ENCODE measurements at places on chromosomes 5 and 9.

GRCh38 chr5:10162468-10162867, 87.2 kb downstream of the ATPSCKMT start:
- DNase-seq = no peak

GRCh38 chr5:34666392-34667080, 10.4 kb downstream of the RAI14 start:
- DNase-seq = no peak

DNA sequence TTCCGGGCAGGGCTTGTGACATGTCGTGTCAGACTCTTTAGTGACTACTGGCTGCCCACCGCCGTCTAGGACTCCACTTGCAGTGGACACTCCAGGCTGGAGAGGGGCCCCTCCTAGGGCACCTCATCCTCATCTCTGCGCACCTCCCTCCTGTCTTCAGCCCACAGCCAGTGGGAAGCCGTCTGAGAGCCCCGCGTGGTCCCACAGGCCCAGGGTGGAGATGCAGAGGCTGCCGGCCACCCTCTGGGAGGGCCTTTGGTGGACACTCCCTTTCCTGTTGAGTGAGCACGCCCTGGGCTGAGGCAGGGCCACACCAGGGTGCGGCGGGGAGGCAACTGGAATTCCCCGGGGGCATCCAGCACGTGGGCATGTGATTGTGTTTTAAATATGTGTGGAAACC, 80.5 kb downstream of the IRX2 start:
- DNase-seq = no peak

DNA sequence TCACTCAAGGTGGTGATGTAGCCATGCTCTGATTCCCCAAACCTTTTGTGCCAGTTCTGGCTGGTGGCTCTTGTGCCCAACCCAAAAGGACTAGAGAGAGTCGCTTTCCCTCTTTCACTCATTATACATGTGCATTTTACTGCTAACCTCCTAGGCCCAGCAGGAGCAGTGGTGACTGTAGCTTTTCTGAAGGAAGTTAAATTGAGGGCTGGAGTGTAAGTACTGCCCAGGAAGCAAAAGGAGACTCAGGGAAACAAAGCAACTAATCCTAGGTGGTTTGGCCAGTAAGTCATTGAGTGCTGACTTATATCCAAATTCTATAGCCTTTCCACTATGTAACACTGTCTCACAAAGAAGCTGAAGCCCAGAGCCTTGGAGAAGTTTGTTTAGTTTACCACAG, 194.4 kb upstream of the ZNF462 start:
- DNase-seq = no peak

DNA sequence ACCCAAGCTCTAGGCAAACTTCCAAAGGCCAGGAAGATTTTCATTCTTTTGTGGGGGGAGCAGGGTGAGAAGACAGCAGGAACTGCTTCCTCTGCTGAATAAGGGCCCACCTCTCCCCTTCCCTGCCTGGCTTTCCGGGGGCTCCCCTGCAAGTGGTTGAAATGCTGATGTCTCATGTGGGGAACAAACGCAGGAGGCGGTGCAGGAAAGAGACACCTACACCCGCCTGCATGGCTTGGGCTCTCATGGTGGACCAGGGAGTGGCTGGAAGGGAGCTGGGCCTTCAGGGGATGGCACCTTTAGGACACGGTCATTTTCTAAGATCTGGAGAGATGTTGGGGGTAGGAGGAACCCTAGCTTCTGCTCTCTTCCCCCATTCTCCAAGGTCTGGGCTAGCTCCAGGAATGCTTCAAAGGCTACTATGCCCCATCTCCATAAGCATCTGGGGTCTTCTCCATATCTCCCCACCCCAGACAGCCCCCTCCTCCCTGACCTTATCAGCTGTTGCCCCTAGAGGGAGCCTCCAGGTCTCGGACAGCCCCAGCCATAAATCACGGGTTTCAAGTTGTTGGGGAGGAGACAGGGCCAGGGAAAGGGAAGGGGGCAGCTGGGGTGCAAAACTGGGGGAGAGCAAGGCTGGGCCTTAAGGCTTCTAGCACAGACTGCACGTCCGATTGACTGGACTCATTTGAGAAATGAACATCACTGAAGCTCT, 76.6 kb downstream of the PSD2 start:
- no peak for DNase-seq

- DNase-seq = no peak
These were observed 71.8 kb upstream of the CLINT1 start for GRCh38 chr5:157930710-157931109.

DNA sequence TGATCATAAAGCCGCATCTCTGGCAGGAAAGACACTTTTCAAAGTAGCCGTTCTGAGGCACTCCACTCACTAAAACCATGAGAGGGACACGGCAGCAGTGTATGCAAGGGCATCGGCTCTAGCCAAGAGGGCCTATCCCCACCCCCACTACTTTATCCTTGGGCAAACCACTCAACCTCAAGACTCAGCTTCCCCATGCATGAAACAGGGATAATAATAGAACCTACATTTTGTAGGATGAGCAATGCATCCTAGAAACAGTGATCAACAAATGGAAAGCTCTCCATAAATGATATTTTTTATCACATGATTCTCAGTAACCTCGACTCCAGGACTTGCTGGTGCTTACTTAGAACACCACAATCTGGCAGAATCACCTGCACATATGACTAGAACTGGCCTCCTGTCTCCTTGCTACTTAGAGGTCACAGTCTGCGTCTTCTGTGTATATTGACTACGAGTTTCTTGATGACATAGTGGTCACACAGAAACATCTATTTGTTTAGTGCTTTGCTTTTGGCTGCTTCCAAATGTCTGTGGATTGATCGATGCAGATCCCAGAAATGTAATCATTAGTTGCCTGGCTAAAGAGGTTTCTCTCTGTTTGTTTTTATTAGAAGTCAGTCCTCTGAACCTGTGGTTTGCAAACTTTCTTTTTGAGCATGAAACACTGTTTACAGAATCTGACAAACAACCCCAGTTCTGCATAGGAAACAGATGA, 102.1 kb downstream of the LHFPL2 start:
- DNase-seq = no peak

DNA sequence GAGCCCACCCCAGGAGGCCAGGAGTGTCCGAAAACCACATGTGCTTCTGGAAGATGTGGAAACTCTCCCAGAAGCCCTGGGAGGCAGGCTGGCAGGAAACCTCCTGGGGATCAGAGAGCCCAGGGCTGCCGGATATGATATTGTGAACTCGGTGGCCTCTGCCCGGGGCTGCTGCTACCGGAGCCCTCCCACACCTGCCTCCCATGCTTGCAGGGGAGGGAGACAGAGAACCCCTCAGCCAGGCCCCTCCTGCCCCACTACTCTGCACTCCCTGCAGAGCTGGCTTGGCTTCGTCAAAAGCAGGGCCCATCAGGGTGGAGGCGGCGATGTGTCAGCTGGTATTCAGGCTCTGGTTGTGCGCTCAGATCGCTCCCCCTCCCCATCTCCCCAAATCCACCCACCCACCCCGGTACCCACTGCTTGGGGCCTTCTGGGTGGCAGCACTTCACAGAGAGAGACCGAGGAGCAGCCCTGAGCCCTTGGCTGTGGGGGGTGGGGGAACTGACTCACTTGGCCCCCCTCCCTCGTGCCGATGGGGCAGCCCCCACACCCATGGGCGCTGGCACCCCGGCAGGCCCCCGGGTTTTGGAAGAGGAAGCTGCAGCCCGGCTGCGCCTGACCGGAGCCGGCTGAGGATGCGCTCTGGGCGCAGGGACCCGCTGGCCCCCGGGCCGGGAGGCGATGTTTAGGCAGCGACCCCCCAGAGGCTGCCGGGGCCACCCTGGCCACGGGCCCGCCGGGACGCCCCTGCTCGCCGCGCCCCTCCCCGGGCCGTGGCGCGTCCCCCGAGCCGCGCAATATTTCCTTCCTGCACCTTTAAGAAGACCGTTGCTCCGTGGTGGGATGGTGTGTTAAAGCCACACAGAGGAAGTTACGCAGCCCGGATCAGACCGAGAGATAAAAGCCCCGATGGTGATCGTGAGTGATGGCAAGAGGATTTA, 786 bp upstream of the NTNG2 start:
- DNase-seq = peak; percentile 29

- DNase-seq = no peak
These were observed 72.7 kb upstream of the SPATA31D4 start for GRCh38 chr9:81855538-81855937.

DNA sequence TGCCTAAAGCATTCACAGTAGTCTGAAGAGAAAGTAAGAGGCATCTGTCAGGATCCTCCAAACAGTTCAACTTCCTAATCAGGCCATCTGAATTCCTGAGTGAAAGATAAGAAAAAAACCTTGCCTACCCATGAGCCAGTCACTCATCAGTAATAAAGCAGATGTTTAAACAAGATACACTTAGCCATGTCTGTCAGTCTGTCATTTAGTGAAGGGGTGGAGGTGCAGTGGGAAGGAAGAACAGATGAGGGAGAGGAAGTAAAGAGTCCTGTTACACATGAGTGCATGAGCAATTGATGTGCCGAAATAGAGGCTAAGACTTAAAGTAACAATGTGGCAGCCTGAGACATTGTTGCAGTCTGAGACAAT, 29.9 kb upstream of the DMRTA1 start:
- no peak for DNase-seq

DNA sequence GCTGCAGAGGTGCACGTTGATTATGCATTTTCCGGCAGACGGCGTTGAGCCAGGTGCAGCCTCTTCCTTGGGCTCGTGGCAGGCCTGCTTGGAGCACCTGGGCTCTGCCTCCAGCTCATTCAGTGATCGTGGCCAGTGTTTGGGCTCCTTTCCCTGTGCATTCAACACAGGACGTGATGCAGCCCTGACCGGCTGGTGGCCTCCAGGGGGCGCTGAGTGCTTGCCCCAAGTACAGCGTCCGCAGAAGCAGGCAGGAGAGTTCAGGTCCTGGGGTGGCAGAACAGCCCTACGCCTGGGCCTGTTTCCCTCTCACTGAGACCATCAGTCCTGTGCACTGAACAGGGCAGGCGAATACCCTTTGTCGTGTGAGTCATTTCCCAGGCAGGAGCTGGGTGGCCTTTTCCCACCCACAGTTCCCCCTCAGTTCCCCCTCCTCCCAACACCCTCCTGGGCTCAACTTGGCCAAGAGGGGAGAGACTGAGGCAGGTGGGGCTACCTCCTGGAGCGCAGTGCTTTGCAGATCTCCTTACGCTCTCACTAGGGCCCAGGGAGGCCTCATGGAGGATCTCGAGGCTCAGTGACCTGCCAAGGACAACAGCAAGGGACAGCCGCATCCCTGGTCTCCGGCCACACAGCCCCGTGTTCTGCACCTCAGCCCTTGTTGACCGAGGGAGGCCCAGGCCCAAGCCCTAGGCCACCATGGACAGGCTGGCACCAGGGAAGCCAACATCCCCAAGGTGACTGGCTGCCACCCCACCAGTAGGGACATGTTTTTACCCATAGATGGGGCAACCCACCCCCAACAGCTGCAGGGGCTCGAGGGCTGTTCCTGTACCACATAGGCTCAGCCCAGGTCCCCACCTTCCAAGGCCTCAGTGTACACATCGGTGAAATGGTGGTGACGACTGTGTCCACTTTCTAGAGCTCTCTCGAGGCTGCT, 52.9 kb downstream of the LRSAM1 start:
- peak; percentile 77 for DNase-seq

- DNase-seq = no peak
These were observed 435.3 kb downstream of the ARHGEF28 start for GRCh38 chr5:74061292-74061691.

DNA sequence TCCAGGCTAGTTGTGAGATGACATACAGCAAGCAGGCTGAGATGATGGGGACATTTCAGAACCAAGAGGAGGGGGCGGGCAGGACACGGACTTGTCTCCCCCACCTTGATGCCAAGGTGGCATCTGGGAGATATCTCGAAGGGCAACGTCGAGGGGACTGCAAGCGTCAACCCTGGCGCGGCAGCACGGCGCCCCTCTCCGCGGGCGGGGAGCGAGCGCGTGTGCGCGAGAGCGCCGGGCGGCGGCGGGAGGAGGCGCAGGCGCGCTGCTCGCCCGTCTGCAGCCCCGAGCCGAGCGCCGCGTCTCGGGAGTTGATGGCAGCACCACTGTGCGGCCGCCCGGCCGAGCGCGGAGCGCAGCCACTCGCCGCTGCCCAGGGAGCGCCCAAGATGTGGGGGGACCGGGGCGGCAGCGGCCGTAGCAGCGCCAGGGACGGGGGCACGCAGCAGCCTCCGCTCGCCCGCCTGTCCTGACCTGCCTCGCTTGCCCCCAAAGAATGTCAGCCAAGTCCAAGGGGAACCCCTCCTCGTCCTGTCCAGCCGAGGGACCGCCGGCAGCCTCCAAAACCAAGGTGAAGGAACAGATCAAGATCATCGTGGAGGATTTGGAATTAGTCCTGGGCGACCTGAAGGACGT, at the start of gene PRR16:
PRR16 (plus strand) TSS at position 310 of the 636 bp plus-strand sequence.
- no peak for DNase-seq

- no peak for DNase-seq
These were observed 248.7 kb upstream of the MAP3K1 start for GRCh38 chr5:56566374-56567249.

DNA sequence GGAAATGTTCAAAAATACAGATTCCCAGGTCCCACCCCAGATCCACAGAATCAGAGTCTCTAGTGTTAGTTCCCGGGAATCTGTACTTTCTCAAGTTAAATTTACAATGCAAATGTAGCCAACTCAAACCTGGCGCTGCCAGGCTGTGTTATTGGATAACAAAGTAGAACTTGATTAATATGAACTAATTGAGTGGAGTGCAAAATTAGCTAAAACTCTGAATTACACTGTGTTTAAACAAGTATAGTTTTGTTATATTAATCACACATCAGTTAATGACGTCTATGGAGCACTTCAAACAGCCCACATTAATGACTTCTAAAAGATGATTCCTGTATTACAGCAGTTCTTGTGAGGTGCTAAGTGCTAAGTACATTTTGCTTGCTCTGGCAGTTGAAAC, 32.4 kb upstream of the CYFIP2 start:
- no peak for DNase-seq

- DNase-seq = no peak
These were observed 284.8 kb downstream of the PDE4D start for GRCh38 chr5:59608745-59609144.

DNA sequence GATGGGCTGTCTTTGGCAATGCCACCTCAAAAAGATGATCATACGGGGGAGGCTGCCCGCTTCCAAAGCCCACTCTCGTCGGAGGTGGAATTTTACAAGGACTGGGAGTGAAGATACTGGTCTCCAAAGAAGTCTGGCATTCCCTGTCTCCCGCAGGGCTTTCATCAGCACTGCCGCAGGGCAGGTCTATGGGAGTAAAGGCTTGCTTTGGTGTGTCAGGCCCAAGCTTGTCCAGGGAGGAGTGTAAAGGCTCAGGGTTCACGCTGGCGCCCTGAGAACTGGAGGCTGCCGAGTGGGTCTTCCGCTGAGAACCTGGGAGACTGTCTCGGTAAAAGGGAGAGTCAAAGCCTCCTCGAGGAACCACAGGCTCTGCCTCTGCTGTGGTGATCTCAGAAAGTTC, 27.0 kb downstream of the SPACA9 start:
- no peak for DNase-seq

- peak; percentile 16 for DNase-seq
These were observed at the start of gene HACD4 for GRCh38 chr9:21031091-21031807. TSS of gene HACD4 (minus strand) at chr9:21031640. CDS start at chr9:21031590, 50 bp downstream.

- DNase-seq = no peak
These were observed 854.8 kb upstream of the ARRDC3 start for GRCh38 chr5:92237896-92238295.

DNA sequence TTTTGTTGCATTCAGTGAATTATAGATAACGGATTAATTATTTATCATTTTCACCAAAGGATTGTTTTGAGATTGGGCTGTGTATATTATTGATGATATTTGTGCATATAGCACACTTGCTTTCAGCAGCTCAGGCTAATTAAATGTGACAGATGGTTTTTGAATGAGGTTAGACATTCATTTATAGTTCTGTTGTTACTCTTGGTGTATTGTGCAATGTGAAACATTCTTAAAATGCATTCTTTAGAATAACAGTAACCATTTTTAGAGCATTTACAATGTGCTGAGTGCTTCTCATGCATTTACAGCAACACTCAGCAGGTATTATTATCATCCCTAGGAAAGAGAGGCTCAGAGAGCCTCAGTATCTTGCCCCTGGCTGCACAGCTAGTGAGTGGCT, 23.8 kb downstream of the NANS start:
- no peak for DNase-seq

Measured in fibroblast of the conjunctiva (primary cell).